ENCODE measurements at places on chromosomes 1 and 21.

- H3K27me3 ChIP-seq: no peaks in the 10 kb centered on the region
- H3K4me3 ChIP-seq: no peak overlapping the region
- no peak overlapping the region for H3K27ac ChIP-seq
- DNase-seq: no peak
- no peaks in the 10 kb centered on the region for H3K36me3 ChIP-seq
These were observed 40.2 kb upstream of the ZNF124 start for GRCh38 chr1:247212012-247212411.

DNA sequence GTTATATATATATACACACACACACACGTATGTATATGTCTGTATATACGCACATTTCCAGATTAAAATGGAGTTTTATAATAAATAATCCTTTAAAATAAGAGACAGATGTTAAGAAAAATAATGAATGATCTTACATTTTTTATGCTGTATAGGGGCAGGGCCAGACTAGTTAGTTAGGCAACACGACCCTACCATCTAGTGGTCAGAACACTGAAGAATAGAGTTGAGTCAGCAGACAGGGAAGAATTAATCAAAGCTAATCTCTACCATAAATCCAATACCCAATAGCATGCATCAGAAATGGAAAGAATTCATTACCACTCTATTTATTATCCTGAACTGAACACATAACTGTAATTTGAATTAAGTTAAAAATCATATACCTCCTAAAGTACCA, 156.7 kb downstream of the BRINP3 start:
- H3K4me1 ChIP-seq: no peaks in the 10 kb centered on the region
- DNase-seq: no peak
- no peaks in the 10 kb centered on the region for H3K36me3 ChIP-seq
- H3K27me3 ChIP-seq: no peaks in the 10 kb centered on the region
- H3K27ac ChIP-seq: no peak overlapping the region

DNA sequence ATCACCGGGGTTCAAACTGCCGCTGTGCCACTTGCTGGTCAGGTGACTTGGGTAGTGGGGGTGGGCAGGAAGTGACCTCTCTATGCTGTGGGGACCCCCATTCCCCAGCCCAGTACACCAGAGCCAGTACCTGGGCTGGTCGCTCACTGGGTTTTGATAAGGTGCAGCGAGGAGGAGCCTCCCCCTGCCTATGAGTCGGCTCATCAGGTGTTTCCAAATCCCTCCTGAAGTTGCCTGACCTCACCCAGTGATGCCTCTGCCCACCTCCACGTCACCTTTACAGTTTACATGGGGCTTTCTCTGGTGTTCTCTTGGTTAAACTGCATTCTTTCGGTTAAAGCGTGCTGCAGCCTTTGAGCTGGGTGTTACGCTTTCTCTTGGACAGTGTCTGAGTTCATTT, 58.2 kb downstream of the ARHGEF10L start:
- DNase-seq: no peak
- peaks cover 12% of the 10 kb centered on the region for H3K4me1 ChIP-seq
- H3K4me3 ChIP-seq: no peak overlapping the region
- H3K27me3 ChIP-seq: no peaks in the 10 kb centered on the region
- no peak overlapping the region for H3K27ac ChIP-seq
- peaks cover 16% of the 10 kb centered on the region for H3K36me3 ChIP-seq

DNA sequence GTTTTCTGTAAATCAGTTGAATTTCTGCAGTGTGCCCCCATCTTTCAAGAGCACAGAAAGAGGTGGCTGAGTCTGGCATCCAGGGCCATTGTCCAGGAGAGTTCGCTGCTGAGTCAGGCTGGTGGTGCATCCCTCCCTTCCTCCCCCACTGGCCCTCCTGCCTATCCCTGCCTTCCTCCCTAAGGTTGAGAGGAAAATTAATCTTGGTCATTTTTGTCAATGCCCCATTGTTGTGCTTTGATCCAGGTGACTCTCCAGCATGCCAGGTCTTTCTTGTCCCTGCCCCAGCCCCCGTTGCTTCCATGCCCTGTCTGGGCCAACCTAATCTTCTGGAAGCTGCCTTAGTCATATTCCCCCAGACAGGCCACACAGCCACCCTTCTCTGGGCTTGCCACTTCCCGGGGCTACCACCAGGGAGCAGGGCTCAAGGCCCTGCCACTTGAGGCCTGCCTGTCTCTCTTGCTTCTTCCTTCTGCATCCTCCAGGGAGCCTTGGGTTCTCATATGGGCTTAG, 26.6 kb downstream of the PROK1 start:
- DNase-seq: no peak
- H3K4me1 ChIP-seq: peaks cover 13% of the 10 kb centered on the region
- no peaks in the 10 kb centered on the region for H3K36me3 ChIP-seq
- H3K27me3 ChIP-seq: peaks cover 10% of the 10 kb centered on the region

DNA sequence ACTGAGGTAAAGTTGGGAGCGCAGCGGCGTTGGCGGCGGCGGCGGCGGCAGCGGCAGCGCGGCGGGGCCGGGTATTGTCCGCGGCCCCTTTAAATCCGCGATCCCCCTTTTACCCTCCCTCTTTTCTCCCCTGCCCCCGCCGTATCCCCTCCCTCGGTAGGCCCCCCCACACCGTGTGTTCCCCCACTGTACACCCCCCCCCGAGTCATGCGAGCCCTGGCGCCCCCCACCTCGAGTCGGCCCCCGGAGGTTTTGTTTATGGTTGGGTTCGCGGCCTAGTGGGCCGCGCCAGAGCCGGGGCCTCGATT, 169 bp downstream of the UBAP2L start:
- no peak for DNase-seq
- H3K4me1 ChIP-seq: peaks cover 62% of the 10 kb centered on the region
- H3K27me3 ChIP-seq: no peaks in the 10 kb centered on the region
- peak overlapping the region; percentile 68 for H3K4me3 ChIP-seq

GRCh38 chr1:231592809-231593208, 33.8 kb upstream of the DISC1 start:
- no peaks in the 10 kb centered on the region for H3K36me3 ChIP-seq
- H3K4me1 ChIP-seq: peaks cover 3% of the 10 kb centered on the region
- H3K27ac ChIP-seq: no peak overlapping the region
- DNase-seq: no peak
- no peaks in the 10 kb centered on the region for H3K27me3 ChIP-seq

GRCh38 chr1:241770115-241770514, 77.9 kb upstream of the EXO1 start:
- H3K27ac ChIP-seq: no peak overlapping the region
- no peaks in the 10 kb centered on the region for H3K4me1 ChIP-seq
- no peak overlapping the region for H3K4me3 ChIP-seq
- H3K36me3 ChIP-seq: no peaks in the 10 kb centered on the region

GRCh38 chr1:62228883-62229187, 34.2 kb downstream of the L1TD1 start:
- H3K27ac ChIP-seq: no peak overlapping the region
- no peaks in the 10 kb centered on the region for H3K27me3 ChIP-seq
- no peaks in the 10 kb centered on the region for H3K36me3 ChIP-seq
- no peak for DNase-seq

DNA sequence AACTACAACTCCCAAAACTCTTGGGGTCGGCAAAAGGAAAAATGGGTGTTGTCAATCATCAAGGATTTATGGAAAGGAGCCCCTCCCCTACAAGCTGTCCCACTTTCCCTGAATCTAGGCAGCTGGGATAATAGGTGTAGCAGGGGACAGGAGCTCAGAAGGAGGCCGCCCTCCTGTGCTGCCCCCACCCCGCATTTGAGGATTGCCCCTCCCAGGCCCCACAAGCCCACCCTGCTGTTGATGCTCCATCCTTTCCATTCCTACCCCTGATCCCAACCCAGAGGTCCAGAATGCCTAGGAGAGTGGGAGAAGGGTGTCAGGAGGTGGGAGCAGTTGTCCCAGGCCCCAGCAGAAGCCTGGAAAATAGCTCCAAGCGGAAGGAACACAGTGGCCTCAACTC, 1.9 kb upstream of the MRPL24 start:
- no peaks in the 10 kb centered on the region for H3K27me3 ChIP-seq
- peaks cover 46% of the 10 kb centered on the region for H3K4me1 ChIP-seq
- H3K4me3 ChIP-seq: no peak overlapping the region

GRCh38 chr21:31564439-31564838, 95.1 kb upstream of the SOD1 start:
- H3K4me1 ChIP-seq: peaks cover 5% of the 10 kb centered on the region
- DNase-seq: no peak
- H3K36me3 ChIP-seq: no peaks in the 10 kb centered on the region
- H3K27ac ChIP-seq: no peak overlapping the region

DNA sequence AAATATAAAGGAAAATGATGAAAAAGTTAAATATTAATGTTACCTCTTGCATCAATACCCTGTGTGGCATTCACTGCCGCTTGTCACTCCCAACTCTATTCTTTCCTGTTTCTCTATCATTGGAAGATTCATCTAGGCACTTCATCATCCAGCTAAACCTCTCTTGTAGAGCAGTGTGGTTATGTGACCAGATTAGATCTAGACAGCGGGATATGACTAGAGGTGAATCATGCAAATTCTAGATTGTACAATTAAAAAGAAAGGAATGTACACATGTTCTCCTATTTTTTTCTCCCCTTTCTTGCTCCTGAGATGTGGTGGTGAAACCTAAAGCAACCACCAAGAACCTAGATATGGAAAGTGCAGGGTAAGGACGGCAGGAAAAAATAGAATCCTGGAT, 174.1 kb downstream of the LBR start:
- no peak for DNase-seq
- no peaks in the 10 kb centered on the region for H3K36me3 ChIP-seq
- no peaks in the 10 kb centered on the region for H3K4me1 ChIP-seq
- H3K27ac ChIP-seq: no peak overlapping the region
- no peaks in the 10 kb centered on the region for H3K27me3 ChIP-seq

DNA sequence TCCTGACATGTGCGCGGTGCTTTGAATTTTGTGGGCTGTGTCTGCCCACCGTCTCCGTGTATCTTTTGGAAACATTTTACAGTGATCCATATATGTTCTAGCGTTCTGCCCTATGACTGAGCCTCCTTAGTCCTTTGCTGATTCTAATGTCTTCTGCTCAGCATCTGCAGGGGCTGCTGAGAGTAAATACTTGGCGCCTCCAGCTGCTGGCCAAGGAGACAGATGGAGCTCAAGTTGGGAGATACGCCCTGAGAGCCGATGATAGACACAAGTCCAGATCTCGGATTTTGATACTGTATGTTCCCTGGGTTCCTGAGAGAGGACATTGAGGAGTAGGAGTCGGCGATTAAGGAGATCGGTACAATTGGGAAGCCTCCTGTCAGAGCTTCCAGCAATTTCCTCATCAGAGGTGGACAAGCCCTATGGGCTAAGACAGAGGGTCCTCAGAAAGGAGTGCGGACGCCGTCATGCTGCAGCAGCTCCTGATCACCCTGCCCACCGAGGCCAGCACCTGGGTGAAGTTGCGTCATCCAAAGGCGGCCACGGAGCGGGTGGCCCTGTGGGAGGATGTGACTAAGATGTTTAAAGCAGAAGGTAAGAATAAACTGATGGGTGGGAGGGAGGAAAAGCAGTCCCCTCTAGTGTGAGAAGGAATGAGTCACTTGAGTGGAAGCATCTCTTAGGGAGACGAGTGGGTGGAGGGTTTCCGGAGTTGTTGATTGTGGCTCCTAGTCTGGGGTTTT, 390 bp downstream of the ZFP69B start:
- H3K4me3 ChIP-seq: peak overlapping the region; percentile 71
- H3K36me3 ChIP-seq: no peaks in the 10 kb centered on the region
- peak overlapping the region; percentile 66 for H3K27ac ChIP-seq
- no peak for DNase-seq
- H3K27me3 ChIP-seq: no peaks in the 10 kb centered on the region
